GM19239 (cell line): ENCODE measurements at places on chromosomes 6 and 20.

DNA sequence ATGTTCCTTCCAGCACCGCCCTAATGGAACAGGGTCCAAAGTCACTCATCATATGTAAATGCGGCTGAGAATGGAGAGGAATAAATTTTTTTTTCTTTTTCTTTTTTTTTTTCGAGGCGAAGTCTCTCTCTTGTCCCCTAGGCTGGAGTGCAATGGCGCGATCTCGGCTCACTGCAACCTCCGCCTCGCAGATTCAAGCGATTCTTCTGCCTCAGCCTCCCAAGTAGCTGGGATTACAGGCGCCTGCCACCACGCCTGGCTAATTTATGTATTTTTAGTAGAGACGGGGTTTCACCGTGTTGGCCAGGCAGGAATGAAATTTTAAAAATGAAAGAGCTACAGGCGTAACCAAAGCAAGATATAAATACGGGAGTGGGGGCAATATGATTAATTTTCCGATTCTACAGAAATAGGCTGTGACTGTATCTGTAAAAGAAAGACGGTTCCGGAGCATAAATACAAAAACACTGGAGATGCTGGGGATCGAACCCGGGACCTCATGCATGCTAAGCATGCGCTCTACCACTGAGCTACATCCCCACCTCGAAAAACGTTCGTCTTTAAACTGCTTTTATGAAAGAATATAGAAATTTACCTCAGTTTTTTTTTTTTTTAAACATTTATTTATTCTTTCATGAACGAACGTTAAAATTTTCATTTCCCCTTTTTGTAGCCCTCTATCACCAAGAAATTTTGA is 132.2 kb downstream of the GPX5 start:
- no peak for DNase-seq

DNA sequence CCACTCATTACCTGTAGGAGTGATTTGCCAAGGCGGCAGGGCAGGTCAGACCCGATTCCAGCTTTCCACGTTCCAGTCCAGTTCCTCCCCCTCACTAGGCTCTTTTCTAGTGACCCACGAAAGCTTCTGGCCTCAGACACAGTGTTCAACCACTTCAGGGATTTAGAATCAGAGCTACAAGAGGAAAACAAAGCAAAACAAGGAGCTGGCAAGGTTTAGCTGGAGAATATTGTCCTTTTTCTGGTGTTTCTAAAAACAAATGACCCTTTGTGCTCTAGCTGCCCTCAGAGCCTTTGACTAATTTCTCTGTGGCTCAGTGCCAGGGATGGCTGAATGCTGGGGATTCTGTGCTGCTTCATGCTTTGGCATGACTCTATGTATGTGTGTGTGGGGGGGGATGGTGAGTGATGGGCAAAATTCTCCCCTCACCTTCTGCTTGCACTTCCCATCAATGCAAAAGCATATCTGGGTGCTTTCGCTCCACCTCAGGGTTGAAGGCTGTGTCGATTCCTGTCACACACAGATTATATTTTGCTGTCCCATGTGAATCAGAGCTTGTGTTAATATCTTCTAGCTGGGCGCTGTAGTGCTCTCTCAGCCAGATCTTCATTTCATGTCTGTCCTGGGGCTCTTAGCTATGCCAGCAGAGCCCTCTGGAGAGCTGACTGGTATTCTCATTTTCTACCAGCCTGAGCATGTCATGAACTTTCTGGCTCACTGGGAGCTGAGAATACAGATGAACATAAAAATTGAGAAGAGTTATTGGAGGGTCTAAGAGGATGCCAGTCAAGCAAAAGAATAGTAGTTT is 19.3 kb upstream of the NEDD9 start:
- no peak for DNase-seq

DNA sequence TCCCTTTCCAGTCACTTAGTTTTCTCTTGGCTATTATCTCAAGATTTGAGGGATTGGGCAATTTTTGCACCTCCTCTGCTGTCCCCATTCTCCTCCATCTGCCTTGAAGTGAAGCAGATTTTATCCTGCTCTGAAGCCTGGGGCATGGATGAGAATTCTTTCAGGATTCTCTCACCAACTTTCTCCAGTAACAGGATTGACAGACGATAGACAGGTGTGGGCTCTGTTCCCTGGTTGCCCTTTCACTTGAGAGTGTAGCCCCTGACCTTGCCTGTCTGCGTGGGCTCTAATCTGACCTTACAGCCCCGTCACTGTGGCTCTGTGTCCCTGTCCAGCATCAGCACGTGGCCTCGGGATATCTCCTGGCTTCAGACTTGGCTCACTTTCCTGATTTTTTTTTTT is 27.1 kb downstream of the CDYL start:
- DNase-seq = no peak

- no peak for DNase-seq
These were observed 21.7 kb upstream of the BHLHE23 start for GRCh38 chr20:63028461-63028921.

DNA sequence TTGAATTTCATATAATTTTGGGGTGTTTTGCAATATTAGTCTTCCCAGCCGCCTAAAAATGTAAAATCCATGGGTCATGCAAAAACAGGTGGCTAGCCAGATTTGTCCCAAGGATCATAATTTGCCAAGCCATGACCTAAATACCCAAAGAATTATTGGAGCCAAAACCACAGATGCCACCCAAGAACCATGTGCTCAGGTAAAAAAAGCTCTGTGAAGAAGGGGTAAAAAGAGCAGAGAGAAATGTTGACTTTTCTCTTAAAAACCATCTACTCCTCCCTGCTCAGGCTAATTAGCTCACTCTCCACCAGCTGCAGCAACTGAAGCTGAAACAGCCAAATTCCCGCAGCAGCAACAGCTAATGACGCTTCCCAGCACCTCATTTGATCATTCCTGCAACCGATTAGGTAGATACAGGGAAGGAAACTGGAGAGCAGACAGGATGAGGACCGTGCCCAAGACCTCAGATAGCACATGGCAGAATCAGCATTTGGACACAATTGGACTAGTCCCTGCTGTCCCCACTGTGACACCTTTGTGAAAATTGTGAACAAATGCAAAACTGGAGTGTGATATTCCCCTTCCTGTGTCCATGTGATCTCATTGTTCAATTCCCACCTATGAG is 107.9 kb upstream of the NXT1 start:
- no peak for DNase-seq

GRCh38 chr6:93550551-93551276 is 131.4 kb upstream of the EPHA7 start:
- no peak for DNase-seq

DNA sequence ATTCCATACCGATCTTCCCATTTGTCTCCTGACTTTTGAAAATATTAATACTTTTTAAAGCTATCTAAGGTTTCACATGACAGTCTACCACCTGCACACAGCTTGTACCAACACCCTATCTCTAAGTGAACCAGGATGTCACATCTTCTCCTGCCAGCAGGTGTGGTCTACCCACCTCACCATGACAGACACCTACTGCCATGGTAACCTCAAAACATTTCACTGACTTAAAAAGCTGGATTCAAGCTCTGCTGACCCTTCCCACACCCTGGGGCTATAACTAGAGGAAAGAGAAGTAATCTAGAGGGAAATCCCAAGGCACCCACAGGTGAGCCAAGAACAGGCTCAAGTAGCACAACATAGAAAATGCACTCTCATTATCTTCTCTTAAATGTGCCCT is 1.2 kb downstream of the SLC17A3 start:
- DNase-seq = no peak

DNA sequence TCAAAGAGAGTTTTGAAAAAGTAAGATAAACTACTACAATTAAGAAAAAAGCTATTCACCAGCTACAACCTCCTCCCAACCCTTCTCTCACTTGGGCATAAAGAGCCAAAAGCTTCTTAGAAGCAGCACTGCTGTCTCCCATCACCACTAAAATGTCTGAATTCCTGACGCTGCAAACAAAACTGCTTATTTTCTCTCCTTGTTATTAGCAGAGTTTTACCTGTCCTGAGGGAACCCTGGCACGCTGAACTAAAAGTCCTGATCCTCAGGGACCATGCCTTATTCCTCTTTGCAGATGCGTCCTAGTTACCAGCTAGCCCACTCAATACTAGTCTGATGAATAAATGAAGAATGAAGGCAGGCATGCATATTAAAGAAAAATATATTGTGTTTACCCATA is 1.1 kb downstream of the HACE1 start:
- no peak for DNase-seq

DNA sequence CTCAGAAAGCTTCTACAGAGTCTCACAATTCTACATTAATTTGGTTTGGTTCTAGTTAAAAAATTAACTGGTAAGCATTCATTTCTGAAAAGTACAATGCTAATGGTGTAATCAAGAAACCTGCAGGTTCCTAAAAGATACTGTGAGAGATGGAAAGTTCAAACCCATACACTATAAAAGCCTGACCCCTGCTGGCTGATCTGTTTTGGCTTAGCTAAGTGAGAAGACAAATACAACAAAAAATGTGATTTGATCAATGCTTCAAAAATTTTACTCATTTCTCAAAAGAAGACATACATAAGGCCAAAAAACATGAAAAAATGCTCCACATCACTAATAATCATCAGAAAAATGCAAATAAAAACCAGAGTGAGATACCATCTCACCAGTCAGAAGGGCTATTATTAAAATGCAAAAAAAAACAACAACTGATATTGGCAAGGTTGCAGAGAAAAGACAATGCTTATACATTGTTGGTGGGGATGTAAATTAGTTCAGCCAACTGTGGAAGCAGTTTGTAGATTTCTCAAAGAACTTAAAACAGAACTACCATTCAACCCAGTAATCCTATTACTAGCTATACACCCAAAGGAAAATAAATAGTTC is 102.8 kb downstream of the MOXD1 start:
- DNase-seq = peak; percentile 3

- DNase-seq = no peak
These were observed 27.8 kb downstream of the SLC23A2 start for GRCh38 chr20:4973330-4974097.

DNA sequence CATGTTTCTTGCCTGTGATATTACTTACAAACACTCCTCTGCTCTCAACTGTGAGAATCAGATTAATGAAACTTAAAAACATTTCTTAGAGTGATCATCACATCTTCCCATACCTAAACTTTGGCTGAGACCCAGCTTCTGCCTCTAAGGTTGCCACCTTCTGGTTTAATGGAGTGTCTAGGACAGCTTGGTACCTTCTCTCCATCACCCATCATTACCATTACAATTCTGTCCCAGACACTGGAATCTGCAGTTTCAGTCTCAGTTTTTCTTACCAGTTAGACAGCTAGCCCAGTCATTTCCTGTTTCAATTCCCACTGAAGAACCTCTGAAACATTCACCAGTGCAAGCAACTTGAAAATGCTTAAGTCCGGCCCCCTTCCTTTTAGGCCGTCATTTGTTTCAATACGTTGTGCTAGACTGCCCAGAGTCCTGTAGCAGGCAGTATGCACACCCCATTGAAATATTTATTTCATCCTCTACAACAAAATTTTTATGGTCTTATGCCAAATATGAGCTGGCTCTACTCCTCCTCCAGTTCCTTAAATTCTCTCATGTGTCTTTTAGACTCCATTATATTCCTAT is 107.0 kb upstream of the FOXO3 start:
- no peak for DNase-seq

- DNase-seq = no peak
These were observed 50.7 kb upstream of the TPD52L1 start for GRCh38 chr6:125102891-125103290.

DNA sequence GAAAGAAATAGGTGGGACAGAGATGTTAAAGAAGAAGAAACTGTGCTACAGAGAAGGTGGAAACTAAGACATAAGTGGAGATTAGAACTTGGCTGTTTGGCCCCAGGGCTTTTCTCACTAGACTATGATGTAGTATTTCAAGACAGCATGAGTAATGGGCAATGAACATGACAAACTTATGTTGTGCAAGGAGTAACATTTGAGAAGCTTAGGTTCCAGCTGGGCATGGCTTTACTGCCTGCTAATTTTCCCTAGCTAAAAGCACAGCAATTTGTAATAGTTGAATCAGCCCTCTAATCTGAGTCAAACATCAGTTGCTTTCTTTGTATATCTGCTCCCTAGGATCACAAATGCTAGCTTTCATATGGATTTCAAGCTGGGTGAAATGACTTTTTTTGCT is 294.3 kb upstream of the BMP2 start:
- no peak for DNase-seq

GRCh38 chr6:157898169-157898568 is 75.1 kb downstream of the SNX9 start:
- no peak for DNase-seq

GRCh38 chr6:97841763-97842162 is 558.7 kb upstream of the MMS22L start:
- no peak for DNase-seq

GRCh38 chr20:48814633-48815032 is 13.2 kb downstream of the PREX1 start:
- no peak for DNase-seq

- DNase-seq = no peak
These were observed 96.2 kb upstream of the VGLL2 start for GRCh38 chr6:117169064-117169665.

DNA sequence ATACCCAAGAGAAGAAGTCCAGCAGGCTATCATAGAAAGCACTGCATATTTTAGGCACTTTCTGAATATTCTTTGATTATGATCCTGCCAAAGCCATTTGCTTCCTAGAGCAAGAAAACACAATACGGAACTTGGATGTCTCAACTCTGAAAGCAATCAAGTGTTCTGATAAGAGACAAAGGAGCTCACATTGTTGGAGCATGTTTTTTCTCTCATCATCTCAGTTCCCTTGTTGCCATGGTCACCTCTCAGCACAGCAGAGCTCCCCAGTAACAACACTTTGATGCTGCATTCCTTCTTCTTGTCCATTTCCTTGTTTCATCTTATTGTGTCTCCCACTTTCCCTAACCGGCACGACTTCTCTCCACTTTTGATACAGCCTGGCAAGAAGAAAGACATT is 168.7 kb upstream of the FUT9 start:
- no peak for DNase-seq

DNA sequence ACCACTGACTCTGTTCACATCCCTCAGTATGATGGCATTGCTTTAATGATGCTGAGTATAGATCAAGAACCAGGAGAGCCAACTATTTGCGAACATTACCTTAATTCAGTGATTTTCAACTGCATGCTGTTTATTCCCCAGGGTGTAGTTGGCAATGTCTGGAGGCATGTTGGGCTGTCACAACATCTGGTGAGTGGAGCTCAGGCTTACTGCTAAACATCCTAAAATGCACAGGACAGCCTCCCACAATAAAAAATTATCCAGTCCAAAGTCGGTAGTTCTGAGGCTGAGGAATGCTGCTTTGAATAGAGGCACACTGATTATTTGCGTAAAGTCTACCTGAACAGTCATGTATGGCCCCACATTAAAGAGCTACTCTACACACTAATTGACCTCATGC is 94.8 kb upstream of the OPRM1 start:
- DNase-seq = no peak

- DNase-seq = peak; percentile 40
These were observed 13.3 kb downstream of the GRM4 start for GRCh38 chr6:34132486-34133185.

GRCh38 chr6:116557893-116558292 is 4.3 kb downstream of the CALHM4 start:
- DNase-seq = no peak

- no peak for DNase-seq
These were observed 139.6 kb downstream of the PRL start for GRCh38 chr6:22157233-22157632.

- DNase-seq = no peak
These were observed 229.5 kb upstream of the RNF24 start for GRCh38 chr20:4244700-4245485.

- peak; percentile 60 for DNase-seq
These were observed at the start of gene GNAS for GRCh38 chr20:58852543-58853271. TSS of gene GNAS (plus strand) at chr20:58852716.
